ENCODE measurements at places on chromosomes 11 and 22.

DNA sequence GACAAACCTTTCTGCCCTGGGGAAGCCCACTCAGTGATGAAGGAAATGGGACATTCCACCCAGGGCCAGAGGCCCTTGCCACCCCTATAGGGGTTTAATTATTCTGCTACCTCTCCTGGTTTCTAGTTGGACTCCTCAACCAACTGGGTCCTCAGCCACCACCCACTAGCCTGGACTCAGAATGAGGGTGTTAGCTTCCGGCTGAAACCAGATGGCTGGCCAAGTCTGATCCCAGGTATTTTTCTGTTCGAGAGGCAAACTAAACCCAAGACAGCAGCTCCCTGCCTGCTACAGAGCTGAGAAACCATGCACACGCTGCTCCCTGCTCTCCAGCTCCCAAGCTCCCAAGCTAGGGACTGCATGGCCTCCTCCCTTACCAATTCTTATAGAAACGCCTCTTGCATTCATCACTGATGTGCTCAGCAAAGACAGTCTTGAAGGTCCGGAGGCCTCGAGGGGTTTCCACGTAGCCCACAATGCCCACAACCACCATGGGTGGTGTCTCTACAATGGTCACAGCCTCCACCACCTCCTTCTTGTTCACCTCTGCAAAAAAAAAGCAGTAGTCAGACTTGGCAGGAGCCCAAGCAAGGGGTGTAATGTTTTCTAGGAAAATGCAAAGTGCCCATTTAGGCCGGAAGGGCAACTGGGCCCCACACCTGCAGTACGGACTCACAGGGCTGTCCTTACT, 2.2 kb downstream of the RPL3 start:
- no peak for DNase-seq

GRCh38 chr22:24683691-24684090, 80.7 kb downstream of the GGT1 start:
- no peak for DNase-seq

DNA sequence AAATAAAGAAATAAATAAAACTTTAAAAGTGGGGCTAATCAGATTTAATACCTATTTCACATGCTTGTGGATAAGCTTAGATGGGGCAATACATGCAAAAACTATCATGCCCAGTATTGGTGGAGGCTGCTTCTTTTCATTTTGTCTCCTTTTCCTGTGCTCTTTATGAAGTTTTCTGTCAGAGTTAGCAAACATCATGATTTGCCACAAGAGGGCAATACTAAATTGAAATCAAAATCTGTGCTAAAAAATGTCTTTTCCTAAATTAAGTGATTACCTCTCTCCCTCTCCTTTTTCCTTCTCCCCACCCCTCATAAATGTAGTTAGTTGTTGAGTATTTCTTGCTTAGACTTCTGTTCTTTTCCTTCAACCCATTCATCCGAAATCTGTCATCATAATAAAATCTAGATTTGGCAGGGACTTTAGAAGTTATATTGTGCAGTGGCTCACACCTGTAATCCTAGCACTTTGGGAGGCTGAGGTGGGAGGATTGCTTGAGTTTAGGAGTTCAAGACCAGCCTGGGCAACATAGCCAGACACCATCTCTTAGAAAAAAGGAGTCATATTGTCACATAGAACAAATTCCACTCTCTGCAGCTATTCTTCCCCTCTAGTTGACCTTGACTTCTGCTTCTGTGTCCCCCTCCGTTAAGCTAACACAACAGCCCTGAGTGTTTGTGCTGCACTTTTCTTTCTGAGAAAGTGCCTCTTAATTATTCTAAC, 4.7 kb upstream of the ARHGAP42 start:
- no peak for DNase-seq

- DNase-seq = no peak
Observed at GRCh38 chr11:116683982-116684381, 88.8 kb downstream of the BUD13 start.

DNA sequence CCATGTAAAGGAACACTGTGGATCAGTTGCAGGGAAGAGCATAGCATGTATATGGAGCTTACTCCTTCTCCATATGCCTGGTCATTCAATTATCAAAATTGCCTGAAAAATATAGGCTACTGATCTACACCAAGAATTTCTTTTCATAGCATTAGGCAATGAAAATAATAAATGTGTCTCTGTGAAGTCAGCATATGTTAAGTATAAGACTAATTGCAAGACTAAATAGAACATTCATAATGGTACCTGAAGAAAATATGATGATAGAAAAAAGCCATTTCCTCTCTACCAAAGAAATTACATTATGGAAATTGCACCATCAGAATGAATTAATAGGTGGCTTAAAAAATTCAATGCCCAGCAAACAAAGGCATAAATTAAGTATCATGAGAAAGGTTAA, 584.7 kb downstream of the NELL1 start:
- DNase-seq = no peak

DNA sequence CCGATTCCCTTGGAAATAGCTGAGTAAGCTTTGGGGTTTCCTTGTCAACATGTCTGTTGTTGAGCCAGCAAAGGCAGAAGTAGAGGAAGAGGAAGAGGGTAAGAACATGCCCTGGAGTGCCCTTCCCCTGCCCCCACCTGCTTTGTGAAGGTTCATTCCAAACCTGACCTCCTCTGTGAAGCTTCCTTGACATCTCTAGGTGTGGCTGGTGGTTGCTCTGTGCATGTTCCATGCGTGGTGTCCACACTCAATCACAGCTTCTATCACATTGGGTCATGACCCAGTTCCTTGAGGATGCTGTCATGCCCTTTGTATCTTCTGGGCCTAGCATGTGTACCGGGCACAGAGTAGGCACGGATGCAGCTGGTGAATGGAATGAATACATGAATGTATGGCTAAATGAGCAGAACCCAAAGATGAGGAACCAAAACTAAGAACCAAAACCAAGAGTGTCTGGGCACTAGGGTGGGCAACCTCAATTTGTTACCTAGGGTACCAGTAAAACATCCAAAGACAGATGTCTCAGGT, 23.7 kb upstream of the FXYD6 start:
- DNase-seq = no peak

- DNase-seq = no peak
Observed at GRCh38 chr22:46250783-46251125, 661 bp upstream of the CDPF1 start.

GRCh38 chr22:46795140-46795539, 32.7 kb downstream of the TBC1D22A start:
- no peak for DNase-seq

- no peak for DNase-seq
Observed at GRCh38 chr11:9716275-9717039, 52.6 kb downstream of the SWAP70 start.

- no peak for DNase-seq
Observed at GRCh38 chr11:103946793-103947545, 89.5 kb upstream of the DDI1 start.

- DNase-seq = no peak
Observed at GRCh38 chr11:69278091-69278867, 15.7 kb upstream of the MYEOV start.

- DNase-seq = no peak
Observed at GRCh38 chr11:76074148-76075095, 131.9 kb downstream of the WNT11 start.

GRCh38 chr11:130118636-130119387, 40.8 kb upstream of the ST14 start:
- no peak for DNase-seq

- DNase-seq = no peak
Observed at GRCh38 chr22:31509061-31509762, 12.9 kb downstream of the SFI1 start.

DNA sequence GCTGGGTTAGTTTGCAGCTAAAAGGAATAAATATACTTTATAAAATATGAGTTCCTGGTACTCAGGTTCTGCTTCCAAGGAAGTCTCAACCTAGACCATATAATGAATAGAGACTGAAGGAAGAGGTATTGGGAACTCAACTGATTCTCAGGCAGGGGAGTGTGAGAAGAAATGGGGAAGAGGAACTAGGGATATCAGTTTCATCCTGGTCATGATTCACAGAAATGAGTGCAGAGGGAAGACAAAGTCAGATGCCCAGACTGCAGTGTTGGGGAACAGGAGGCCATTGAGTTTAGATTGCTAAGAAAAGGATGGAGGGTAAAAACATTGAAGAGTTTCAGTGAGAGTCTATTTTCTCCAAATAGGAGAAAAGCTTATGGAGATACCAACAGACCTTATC, 28.8 kb downstream of the PLAAT5 start:
- DNase-seq = no peak

DNA sequence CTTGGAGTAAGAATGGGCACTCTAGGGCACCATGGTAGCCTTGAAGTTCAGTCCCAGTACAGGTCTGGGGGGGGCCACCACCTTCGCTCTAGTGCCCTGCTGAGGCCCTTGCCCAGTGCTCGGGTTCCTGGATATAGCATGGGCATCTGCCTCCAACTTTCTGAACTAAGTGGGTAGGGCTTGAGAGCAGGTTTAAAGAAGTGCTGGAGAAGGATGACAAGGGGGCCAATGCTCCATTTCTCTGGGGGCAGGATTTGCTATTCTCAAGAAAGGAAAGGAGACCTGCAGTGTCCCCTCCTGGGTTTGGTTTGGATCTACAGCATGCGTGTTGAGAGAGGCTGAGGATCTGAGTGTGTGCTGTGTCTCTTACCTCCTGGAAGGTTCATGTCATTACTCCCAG, 82.2 kb upstream of the SUSD2 start:
- no peak for DNase-seq

- no peak for DNase-seq
Observed at GRCh38 chr11:131760091-131761061, 390.0 kb downstream of the NTM start.

DNA sequence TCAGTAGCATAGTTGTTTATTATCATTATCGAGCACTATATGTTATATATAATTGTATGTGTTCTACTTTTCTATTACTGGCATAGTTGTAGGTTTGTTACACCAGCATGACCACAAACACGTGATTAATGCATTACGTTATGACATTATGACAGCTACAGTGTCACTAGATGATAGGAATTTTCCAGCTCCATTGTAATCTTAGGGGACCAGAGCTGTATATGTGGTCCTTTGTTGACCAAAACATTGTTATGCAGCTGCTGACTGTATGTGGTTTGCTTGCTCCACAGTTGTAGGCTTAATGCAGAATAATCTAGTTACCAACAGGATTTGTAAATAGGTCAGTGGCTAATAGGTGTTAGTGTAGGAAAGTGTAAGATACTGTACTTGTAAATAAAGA, 66.1 kb downstream of the HSD17B12 start:
- no peak for DNase-seq

GRCh38 chr22:18126606-18127005, 16.0 kb downstream of the TUBA8 start:
- no peak for DNase-seq

DNA sequence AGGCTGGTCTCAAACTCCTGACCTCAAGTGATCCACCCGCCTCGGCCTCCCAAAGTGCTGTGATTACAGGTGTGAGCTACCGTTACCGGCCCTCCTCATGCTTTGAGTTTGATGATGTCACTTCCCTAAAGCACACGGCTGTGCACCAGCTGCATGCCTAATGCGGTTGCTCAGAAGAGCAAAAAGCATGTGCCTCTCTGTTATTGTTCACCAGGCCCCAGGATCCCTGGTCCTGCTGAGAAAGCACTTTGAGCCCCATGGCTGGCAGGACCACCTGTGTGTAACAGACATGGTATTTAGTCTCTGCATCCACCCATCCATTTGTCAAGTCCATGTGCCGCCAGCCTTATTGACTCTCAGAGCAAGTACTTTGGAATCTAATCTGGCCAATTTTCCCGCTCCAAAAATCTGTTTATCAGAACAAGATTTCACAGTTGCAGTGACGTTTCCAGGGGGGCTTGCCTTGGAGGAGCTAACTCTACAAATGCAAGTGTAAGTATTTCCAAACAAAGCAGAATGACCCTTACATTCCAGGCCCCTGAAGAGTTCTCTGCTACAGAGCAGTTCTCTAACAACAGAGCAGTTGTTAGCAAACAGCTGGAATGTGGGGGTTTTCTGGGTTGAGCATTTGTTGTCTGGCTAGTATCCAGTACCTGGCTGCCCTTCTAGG, 89.4 kb downstream of the LDLRAD3 start:
- DNase-seq = no peak

GRCh38 chr11:70173018-70173417, 30.1 kb upstream of the FADD start:
- no peak for DNase-seq

DNA sequence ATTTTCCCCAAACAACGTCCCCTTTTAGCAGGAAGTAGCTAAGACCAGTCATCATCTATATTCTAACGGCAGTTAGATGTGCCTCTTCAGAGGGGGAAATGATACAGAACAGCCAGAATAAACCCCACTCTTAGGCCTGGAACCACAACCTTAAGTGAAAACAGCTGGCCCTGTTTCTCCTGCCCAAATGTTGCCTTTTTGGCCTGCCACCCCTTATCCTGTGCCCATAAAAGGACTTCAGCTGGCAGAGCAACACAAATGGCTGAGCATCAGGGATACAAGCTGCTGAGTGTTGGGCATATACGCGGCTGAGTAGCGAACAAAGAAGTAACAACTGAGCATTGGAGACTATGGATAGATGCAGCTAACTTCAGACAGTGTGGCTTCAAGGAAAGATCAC, 1491.4 kb downstream of the LRRC4C start:
- no peak for DNase-seq

GRCh38 chr11:64659417-64660144, 63.4 kb downstream of the NRXN2 start:
- no peak for DNase-seq

DNA sequence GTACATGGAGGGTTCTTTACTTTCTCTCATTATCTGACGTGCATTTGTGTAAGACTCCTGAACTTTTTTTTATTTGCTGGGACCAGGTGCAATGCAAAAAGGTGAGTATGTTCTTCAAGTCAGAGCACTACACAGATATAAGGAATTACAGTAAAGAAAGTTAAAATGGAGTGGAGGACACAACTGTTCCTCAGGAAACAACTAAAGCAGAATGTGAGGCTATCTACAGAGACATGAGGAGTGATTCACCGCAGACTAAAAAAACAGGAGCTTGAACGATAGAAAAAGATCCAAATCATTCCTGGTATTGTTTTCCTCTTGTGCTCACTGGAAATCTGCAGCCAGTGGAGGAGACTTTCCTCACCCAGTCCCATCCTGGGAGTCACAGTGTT, 106.2 kb downstream of the ABTB2 start:
- no peak for DNase-seq

DNA sequence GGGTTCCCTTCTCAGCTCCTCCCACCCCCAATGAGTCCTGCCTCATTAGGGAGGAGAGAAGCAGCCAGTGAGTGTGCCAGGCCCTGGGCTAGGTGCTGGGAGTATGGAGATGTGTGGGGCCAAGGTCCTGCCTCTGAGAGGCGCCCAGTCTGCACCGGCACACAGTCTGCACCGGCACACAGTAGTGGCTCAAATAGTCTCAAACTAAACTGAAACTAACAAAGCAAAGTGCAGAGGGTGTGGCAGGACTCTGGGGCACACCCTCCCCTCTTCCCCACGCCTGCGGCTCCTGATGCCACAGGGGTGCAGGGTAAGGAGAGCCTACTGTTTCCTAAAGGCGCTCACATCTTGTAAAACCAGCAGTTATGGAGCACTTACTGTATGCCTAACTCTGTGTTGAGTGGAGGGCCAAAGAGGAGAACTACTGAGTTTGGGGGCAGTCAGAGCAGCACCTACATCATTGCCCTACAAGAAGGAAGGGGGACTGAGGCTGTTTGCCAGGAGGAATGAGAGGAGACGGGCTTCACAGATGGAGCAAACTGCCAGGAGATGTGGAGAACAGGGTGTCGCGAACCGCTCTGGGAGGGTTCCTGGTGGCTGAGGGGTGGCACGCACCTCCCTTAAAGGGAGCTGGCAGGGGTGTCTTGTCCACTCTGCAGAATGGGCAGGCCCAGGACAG, 939 bp upstream of the SH3BP1 start:
- DNase-seq = no peak

GRCh38 chr22:43945632-43946383, 9.4 kb upstream of the SAMM50 start:
- DNase-seq = peak; percentile 54

All from iPS DF 6.9 (cell line).